Activated T-cell treated with anti-CD3 and anti-CD28 coated beads, Interleukin-2, amount 50 U/mL, for 4 hours (primary cell): ENCODE measurements at places on chromosomes 11 and 22.

DNA sequence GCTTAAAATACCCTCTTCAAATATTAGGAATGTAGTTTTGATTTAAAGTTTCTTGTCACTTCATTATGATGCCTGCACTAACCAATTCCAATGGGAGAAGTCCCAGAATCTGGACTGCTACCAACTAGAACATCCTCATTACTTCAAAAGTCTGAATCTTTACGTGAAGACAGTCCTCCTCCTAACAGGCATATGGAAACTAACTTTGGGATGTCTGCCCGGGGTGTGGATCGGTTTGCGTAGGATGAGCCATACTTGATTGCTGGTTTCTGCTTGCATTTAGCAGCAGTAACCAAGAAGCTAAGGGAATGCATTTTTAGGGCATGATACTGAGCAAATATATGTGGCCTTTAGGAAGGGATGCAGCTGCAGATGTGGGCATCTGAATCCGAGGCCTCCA lies 177.1 kb downstream of the LRRC4C start:
- DNase-seq: no peak

GRCh38 chr11:115918576-115918975 lies 414.4 kb upstream of the CADM1 start:
- no peak for DNase-seq

- no peak for DNase-seq
Observed at GRCh38 chr11:122634501-122634900, 21.0 kb upstream of the UBASH3B start.

DNA sequence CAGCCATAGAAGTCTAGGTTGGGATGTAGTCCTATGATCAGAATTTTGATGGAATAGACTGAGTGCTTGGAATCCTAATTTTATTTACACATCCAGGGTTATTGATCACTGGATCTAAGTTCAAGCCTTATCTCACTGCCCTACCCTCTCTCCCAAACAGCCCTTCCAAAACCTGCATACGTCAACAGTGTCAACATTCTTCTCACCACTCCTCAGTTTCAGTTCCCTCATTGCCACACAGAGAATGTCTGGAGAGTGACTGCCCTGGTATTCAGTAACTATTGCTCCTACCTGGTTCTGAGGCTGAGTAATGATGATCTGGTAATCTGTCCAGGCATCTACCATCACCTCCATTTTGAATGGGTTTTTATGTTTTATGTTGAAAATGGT lies 60.0 kb downstream of the GLYATL1 start:
- DNase-seq: no peak

- DNase-seq: no peak
Observed at GRCh38 chr11:96090711-96091110, 166.8 kb upstream of the MTMR2 start.

- DNase-seq: no peak
Observed at GRCh38 chr11:746289-747157, 741 bp upstream of the TALDO1 start.
